ENCODE measurements at places on chromosomes 1 and 21.

GRCh38 chr1:43444836-43445235, 8.9 kb downstream of the HYI start:
- no peak for DNase-seq

DNA sequence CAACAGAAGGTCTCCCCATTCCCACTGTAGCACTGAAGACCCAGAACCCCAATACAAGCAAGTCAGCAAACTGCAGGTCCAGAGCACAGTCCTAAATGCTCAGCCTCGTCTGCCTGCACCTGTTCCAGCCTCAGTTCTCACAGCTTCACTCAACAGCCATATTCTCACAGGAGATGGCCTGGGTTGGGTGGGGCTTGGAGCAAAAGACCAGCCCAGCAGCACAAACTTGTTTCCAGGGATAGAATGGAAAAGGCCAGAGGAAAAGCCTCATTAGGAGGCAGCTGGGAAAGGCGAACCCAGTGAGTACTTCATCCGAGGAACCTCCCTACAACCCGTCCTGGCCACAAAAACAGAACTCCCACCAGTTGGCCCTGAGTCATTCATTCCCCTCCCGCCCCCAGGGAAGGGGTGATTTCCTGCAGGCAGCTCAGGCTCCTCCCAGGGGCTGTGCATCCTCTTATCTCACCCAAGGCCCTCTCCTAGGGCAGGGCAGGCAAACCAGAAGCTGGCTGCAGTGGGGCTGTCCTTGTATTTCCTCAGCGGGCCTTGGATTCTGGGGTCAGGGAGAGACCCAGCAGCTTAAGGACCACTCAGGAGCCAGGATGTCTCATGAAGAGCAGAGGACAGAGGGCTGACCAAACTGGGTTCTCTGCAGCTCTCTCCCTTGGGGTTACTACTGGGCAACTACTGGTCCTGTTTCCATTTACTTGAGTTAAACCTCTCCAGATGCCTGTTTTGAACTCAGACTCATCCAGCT, 7.4 kb upstream of the MPL start:
- peak; percentile 30 for DNase-seq

- DNase-seq: no peak
Observed at GRCh38 chr21:40187946-40188654, 320.9 kb downstream of the PCP4 start.

GRCh38 chr1:31373897-31374486, 1.1 kb upstream of the FABP3 start:
- DNase-seq: no peak

DNA sequence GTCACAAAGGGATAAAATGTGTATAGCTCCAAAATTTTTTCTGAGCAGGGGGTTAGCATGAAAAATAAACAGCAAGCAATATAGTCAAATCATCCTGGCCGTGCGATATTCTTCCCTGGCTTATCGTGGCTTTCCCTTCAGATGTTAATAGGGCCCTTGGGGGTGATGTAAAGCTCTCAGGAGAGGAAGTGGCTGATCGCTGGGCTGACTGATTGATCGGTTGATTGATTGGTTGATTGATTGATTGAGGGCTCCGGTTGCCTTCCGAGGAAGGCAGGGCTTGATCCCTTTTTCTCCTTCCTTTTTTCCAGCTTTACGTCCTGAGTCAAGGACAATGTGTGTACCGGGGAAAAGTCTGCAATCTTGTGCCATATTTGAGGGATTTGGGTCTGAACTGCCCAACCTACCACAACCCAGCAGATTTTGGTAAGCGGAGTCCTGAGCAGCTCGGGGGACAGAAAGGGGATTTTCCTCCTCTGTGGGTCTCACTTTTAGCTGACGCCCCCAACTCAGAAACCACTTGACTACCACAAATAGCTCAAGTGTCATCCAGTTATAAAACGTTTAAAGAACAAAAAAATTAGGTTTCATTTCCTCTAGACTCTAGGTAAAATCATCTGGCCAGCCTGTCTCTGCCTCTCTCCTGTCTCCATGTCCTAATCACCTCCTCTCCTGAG, 29.5 kb downstream of the TFF3 start:
- DNase-seq: no peak

DNA sequence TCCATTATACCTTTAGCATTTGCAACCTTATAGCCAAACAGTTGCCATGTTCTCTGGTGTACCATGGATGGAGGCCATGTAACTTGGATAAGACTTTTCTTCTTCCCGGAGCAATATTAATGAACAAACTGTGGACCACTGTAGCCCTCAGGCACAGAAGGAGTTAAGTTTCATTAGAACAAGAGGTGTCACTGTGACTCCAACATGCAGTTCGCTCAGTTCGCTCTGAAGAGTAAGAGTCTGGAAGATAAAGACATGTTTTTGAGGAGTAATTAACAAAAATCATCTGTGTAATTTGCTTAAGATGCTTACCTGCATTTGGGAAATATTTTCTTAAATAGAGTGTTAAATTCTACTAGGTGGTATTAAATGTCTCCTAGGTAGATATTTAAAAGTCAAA, 4.1 kb downstream of the KIF26B start:
- DNase-seq: no peak

DNA sequence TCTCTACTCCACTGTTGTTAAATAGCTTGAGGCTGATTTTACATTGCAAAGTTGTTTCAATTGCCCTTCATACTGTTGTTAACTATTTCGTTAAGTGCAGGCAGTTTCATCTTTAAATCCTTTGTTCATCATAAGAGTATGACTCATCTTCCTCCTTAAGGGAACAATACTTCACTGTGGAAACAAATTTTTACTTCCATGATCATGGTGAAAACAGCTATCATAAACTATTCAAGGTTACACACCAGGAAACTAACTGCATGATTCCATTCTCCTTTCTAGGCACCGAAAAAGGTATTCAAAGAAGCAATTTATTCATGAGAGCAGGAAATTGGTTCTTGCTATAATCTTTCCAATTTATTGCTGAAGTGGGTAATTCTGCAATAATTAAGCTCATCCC, 593.2 kb downstream of the LRRIQ3 start:
- no peak for DNase-seq

DNA sequence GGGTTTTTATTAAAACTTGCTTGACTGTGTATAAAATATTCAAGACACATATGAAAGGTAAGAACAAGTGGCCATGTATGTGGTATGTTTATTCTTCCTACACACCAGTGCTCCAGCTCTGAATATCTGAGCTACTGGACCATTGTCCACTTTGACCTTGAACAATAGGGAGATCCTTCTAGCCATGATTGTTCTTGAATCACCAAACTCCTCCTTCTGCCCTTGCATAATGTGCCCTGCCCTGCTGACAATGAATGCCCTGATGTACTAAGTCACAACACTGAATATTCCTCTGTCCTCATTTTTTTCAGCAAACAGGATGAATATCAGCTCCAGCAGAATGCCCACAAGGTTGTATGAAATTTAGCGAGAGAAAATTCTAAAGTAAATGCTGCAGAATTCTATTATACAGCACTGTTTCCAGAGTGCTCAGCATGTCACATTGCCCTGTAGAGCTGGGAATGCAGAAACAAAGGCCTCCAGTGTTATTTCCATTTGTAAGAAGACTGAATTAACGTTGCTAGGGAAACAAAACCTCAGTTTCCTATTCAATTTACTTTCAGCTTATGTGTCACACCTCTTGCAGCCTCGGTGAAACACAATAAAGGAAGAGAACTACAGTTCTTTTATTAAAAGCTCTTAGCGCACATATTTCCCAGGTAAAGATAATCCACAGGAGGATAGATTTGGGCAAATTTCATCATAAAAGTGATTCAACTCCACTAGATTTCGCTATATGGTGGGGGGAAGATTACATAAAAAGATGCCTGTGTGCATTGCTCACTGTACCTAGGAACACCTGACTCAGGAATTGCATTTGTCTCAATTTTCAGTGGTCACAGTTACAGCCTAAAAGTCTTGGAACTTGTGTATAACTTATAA, 187.4 kb upstream of the ATP1B1 start:
- DNase-seq: no peak

GRCh38 chr1:201487742-201488141, 18.8 kb upstream of the PHLDA3 start:
- DNase-seq: no peak

GRCh38 chr1:204172404-204173029, 6.4 kb upstream of the REN start:
- DNase-seq: no peak

DNA sequence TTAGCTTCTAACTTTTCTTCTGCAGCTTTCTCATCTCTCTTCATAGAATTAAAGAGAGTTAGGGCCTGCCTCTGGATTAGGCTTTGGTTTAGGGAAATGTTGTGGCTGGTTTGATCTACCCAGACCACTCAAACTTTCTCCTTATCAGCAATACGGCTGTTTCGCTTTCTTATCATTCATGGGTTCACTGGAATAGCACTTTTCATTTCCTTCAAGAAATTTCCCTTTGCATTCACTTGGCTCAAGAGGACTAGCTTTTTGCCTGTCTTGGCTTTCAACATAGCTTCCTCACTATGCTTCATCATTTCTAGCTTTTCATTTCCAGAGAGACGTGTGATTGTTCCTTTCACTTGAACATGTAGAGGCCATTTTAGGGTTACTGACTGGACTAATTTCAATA, 59.6 kb downstream of the AKT3 start:
- no peak for DNase-seq

DNA sequence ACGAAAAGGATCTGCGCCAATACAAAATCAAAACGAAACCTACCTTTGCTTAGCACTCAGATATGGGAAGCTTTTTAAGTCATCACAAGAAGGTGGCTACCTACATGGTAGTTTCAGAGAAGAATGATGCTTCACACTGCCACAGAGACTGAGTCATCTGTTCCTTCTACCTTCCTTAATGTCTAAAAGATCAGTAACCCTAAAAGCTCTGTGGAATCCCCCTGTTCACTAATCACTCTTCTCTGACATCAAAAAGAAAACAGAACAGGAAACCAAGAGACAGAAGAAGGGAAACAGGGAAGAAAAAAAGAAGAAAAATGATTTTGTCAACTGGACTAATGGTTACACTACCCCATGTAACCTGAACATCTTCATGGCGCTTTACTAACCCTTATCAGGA, 177.2 kb downstream of the SMYD3 start:
- no peak for DNase-seq

- DNase-seq: no peak
Observed at GRCh38 chr1:186234976-186235686, 139.9 kb downstream of the TPR start.

- no peak for DNase-seq
Observed at GRCh38 chr1:181475580-181475979, 7.7 kb upstream of the CACNA1E start.

- no peak for DNase-seq
Observed at GRCh38 chr21:23853796-23854379, 1753.4 kb downstream of the MRPL39 start.

- DNase-seq: no peak
Observed at GRCh38 chr1:101308935-101309333, 72.1 kb downstream of the S1PR1 start.

GRCh38 chr1:38117444-38117887, 70.9 kb upstream of the POU3F1 start:
- DNase-seq: no peak

DNA sequence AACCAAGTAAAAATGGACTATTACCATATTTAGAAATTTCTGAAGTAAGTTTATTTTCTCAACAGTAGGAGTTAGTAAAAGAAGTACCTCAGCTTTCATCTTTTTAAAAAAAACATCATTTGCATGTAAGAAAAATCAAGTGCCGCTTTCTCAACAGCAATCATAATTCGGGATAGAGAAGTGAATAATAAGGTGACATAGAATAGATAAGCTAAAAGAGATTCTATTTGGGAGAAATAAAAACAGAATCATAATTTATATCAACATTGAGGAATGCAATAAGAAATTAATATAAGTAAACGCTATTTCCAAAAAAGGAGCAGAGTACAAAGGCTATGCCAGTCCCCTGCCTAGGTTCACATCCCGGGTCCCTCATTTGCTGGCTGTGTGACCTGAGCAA, 330.9 kb upstream of the GREM2 start:
- DNase-seq: no peak

GRCh38 chr1:239856067-239856466, 235.6 kb upstream of the FMN2 start:
- no peak for DNase-seq

DNA sequence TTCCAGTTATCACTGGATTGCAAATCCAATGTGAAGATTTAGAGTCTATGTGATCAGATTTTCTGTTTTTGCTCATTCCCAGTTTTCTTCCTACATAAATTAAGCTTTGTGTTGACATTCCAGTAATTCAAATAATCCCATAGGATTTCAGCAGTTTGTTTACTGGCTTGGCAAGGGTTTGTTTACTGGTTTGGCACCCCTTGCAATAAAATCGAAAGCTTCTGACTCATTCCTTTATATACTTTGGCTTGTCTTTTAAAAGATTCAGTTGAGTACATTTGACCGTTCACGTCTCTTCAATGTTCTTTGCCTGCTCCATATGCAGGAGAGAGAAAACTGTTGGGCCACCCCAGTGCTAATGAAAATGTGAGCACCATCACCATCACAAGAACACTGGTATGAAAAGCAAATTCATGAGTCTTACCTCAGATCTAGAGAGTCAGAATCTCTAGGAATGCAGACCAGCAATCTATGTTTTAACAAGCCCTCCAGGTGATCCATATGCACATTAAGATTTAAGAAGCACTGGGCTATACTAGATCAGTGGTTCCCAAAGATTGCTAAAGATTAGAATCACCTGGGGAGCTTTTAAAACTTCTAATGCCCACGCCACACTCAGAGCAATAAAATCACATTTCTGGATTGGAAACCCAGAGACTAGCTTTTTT, 32.8 kb downstream of the ZC3H11B start:
- no peak for DNase-seq

- no peak for DNase-seq
Observed at GRCh38 chr1:165452336-165453130, 7.6 kb upstream of the RXRG start.

GRCh38 chr1:69737527-69738185, 169.9 kb downstream of the LRRC7 start:
- DNase-seq: no peak

DNA sequence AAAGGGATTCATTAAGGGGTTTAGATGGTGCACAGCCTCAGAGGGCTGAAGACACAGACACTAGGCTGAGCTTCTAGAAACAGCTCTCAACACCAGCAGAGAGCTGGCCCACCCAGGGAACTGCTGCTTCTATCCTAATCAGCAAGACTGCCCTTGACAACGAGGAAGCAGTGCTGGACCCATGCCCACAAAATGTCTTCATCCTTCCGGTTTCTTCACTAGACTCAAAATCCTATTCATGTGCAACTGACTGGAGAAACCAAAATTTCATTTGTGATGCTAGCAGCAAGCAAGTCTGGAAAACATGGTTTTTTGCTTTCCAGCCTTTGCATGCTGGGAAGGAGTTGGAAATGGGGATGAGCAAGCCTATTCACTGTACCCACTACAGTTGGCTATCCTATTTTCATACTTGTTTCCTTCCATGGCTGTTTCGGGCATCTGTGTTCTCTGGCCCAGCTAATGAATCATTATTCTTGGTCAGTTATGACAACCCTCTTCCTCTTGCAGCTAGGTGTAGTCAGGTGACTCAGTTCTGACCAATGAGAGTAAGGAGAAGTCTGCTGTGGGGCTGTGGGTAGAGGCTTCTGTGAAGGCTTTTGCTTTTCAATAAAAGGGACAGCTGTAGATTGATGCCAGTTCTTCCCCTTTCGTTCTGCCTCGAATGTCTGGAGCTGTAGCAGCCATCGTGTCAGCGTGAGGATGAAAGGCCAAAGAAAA, 14.6 kb upstream of the TMEM61 start:
- DNase-seq: no peak

All from activated CD8-positive, alpha-beta memory T cell treated with anti-CD3 and anti-CD28 coated beads for 48 hours (primary cell).